ENCODE measurements at places on chromosomes 16 and 17.
A peak's percentile ranks its signal among the peaks of the same experiment; 100 is the strongest.

GRCh38 chr16:48161906-48162305, 6.1 kb upstream of the ABCC12 start:
- DNase-seq = no peak

GRCh38 chr16:35741546-35741945, 2282.1 kb downstream of the TP53TG3F start:
- no peak for DNase-seq

- DNase-seq = no peak
Measured at GRCh38 chr16:89507214-89507833, 879 bp upstream of the SPG7 start.

- DNase-seq = no peak
Measured at GRCh38 chr17:34613064-34614019, 34.0 kb downstream of the TMEM132E start.

- no peak for DNase-seq
Measured at GRCh38 chr17:3944485-3945388, 19.5 kb downstream of the ATP2A3 start.

- DNase-seq = no peak
Measured at GRCh38 chr17:61248399-61248798, 151.2 kb upstream of the TBX2 start.

- peak; percentile 83 for DNase-seq
Measured at GRCh38 chr17:75113798-75114551, 4.2 kb downstream of the ARMC7 start.

DNA sequence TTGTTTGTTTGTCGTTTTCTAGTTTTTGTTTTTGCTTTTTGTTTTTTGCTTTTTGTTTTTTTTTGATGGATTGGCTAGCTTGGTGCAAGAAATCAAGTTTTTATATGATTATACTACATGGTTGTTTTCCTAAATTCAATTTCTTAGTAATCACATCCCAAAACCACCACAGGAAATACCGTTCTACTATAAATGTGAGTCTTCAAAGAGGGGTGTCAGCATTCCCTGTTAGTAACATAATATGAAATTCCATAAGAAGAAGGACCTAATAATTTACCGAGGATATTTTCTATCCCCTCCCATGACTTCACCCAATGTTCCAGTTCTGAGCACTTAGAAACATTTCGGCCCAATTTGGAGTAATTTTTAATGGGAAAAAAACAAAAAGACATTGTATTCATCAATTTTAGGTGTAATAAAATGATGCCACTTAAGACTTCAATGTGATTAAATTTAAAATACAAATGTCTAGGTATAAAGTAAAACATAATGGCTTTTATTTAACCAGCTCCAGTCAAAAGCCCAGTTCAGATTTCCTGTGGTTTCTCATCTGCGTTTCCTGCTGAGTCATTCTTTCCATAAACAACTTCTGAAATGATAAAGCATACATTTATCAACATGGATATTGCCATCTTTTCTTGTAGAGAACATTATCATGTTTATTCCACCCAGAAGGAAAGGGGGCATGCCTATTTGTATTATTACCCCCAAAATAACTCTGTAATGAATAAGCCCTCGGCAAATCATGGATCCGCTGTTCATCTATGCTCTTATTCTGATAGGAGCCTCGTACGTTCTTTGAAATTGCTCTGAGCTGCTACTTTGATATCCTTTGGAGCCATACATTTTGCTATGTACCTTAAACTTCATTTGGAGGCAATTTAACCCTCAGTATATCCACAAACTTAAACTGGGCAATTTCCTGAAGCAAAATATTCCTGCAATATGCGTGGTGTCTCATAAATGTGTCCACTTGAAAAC, 28.1 kb downstream of the HSBP1 start:
- DNase-seq = no peak

Measured in activated CD4-positive, alpha-beta T cell treated with anti-CD3 and anti-CD28 coated beads, Interleukin-2, amount 50 U/mL, for 24 hours (primary cell).